Mesendoderm (in vitro differentiated cells): ENCODE measurements at places on chromosomes 6 and 20.
A peak's percentile ranks its signal among the peaks of the same experiment; 100 is the strongest.

DNA sequence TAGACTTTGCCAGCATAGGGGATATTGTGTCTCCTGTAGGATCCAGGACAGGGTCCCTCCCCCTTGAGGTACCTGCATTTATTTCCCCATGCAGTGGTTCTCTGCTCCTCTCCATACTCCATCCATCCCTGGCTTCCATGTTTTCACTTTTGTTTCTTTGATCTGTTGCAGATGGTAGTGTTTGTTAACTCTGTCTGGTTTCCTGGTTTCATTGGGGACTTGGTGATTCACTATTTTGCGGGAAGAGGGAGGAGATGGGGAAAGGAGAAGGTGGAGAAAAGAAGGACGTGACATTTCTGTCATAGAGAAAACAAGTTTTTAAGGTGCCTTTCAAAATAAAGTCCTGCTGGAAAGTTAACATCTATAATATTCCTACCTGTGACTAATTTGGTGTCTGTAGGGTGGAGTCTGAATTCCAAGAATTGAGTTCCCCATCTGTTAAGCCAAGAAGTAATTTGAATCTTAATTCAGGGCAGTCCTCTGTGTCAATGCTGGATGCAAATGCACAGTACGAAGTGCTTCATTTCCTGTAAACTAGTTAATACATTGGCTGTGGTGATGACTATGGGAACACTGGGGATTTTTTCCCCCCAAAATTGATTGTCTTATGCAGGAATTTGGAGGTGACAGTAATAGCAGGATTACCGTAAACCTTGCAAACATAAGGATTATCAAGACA lies 6.9 kb upstream of the RNF144B start:
- H3K4me3 ChIP-seq = no peak overlapping the region
- no peaks in the 10 kb centered on the region for H3K4me1 ChIP-seq
- no peak overlapping the region for H3K27ac ChIP-seq

GRCh38 chr6:19860235-19860877 lies 23.2 kb downstream of the ID4 start:
- no peak overlapping the region for H3K27ac ChIP-seq
- no peaks in the 10 kb centered on the region for H3K4me1 ChIP-seq
- no peak overlapping the region for H3K4me3 ChIP-seq
- H3K27me3 ChIP-seq = no peaks in the 10 kb centered on the region
- H3K36me3 ChIP-seq = no peaks in the 10 kb centered on the region

DNA sequence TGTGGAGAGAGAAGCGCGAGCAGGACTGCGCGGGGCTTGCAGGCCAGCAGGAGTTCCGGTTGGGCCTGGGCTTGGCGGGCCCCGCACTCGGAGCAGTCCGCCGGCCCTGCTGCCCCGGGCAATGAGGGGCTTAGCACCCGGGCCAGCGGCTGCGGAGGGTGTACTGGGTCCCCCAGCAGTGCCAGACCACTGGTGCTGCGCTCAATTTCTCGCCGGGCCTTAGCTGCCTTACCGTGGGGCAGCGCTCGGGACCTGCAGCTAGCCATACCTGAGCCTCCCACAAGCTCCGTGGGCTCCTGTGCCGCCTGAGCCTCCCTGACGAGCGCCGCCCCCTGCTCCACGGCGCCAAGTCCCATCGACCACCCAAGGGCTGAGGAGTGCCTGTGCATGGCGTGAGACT lies 89.0 kb upstream of the MBOAT1 start:
- no peak overlapping the region for H3K4me3 ChIP-seq
- H3K27ac ChIP-seq = no peak overlapping the region
- no peaks in the 10 kb centered on the region for H3K27me3 ChIP-seq
- no peaks in the 10 kb centered on the region for H3K4me1 ChIP-seq
- no peak for DNase-seq

DNA sequence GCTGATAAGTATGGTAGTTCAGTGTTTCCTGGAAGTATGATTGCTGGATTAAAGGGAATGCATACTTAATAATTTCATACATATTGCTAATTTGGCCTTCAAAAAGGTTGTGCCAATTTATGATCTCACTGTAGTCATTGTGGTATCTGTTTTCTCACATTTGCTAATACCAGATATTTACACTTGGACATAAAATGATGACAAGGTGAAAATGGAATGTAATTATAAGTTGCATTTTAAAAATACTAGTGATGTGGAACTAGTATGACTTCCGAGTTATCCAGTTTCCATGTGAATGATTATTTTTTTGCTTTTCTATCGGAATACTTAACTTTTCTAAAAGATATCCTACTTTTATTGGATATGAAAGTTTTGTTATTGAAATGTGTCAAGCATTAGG lies 15.4 kb downstream of the RWDD1 start:
- no peak overlapping the region for H3K4me3 ChIP-seq
- no peaks in the 10 kb centered on the region for H3K36me3 ChIP-seq
- H3K4me1 ChIP-seq = no peaks in the 10 kb centered on the region
- no peak overlapping the region for H3K27ac ChIP-seq
- no peak for DNase-seq
- H3K27me3 ChIP-seq = no peaks in the 10 kb centered on the region

DNA sequence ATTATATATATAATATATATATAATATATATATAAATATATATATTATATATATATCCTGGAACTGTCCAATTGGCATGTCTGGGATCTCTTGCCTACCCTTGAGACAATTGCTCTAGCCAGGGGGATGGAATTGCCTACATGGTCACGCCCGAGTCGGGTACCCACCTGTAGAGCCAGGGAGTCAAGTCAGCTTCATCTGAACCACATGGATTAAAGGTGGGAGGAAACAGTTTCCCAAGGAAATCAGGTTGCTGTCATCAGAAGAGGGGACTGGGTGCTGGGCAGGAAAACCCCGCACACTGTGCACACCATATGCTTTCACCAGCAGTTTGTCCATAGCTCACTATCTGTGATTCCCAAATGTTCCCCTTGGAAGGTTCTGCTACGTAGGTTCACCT lies 252.5 kb upstream of the NOX3 start:
- no peak overlapping the region for H3K4me3 ChIP-seq

DNA sequence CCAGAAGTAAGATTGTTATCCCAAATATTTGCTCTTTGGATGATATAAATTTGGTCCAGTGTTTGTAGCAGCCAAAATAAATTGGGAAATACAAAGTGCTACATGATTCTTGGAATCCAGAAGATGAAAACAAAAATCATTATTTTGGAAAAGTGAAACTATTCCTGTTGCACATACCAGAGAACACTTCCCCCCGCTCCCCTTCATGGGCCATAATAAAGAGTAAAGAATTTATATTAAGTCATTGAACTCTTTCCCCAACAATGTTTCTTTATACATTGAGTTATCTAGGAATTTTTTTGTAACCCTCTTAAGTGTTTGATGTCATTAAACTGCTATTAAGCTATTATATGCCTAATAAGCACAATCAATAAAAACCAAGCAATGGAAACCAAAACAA lies 490.4 kb upstream of the HS3ST5 start:
- H3K27ac ChIP-seq = no peak overlapping the region
- DNase-seq = no peak
- H3K4me3 ChIP-seq = no peak overlapping the region
- H3K27me3 ChIP-seq = no peaks in the 10 kb centered on the region

DNA sequence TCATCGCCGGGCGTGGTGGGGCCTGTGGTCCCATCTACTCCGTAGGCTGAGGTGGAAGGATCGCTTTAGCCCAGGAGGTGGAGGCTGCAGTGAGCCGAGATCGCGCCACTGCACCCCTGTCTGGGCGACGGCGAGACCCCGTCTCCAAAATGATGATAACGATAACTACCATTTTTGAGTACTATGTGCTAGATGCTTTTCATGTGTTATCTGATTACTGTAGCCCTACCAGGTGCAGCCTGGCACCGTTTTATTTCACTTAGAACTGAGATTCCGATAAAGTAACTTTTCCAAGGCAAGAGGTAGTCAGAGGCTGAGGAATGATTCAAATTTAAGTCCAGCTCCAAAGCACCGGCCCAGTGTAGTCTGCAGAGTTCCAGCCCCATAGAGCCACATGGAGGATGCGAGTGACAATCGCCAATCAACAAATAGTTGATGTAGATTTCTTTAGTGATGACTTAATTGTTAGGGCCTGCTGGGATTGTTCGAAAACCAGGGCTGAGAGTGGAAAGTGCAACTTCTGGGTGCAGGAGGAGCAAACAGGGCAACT lies 727 bp downstream of the ERMARD start:
- H3K4me3 ChIP-seq = peak overlapping the region; percentile 64
- H3K27ac ChIP-seq = peak overlapping the region; percentile 98
- no peaks in the 10 kb centered on the region for H3K27me3 ChIP-seq
- H3K36me3 ChIP-seq = no peaks in the 10 kb centered on the region
- DNase-seq = peak; percentile 79
